HS-27A (cell line): ENCODE measurements at places on chromosomes 1 and 21.

GRCh38 chr1:57984277-57984676, 560.4 kb upstream of the DAB1 start:
- no peak for DNase-seq

DNA sequence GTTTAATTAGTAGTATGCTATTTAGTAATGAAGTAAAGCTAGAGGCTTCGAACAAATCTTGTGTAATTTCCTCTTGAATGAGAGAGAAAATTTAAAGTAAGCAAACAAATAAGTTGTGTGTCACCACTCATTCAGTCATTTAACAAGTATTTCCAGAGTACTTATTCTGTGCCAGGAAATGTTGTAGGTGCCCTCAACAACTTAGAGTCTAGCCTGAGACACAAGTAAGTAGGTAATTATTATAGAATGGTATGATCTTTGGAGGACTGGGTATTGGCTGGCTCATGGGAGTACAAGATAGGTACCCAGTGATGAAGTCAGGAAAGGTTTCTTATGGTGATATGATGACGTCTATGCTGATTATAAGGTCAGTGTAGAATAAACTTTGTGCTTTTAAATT, 17.4 kb upstream of the METTL18 start:
- no peak for DNase-seq

GRCh38 chr1:246789454-246790339, 65.5 kb downstream of the SCCPDH start:
- DNase-seq: no peak

DNA sequence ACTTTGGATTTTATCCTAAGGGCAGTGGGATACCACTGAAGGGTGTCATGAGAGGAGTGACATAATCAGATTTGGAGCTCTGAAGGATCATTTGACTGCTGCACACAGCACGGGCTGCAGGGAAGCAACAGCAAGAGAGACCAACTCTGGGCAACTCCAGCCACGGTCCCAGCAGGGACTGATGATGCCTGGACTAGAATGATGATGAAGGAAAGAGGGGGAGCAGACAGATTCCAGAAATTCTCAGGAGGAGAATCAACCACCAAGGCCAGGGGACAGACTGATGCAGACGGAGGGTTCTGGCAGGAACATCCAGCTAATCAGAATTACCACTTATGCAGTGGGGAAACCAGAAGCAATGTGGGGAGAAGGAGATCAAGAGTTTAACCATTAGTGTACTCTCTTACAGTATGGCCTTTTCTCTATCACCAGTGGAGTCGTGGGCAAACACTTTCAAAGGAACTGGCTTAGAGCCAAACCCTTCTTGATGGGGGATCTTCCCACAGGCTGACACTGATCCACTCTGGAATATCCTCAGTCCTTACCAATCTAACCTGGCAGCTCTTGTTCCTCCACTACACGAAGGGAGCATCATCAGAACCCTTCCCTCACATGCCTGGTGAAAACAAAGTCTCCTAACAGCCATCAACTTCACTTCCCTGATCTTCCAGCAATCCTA, 3.3 kb downstream of the URB1 start:
- DNase-seq: no peak
